ENCODE measurements at places on chromosomes 4 and X. TPM values are rescaled to one million over a fixed set of nuclear protein-coding genes. Genes with fewer than 3 reads are reported as not detected.

ZNF157 gene
- 0.67 TPM for polyA plus RNA-seq

DRP2 gene
- 0.24 TPM for polyA plus RNA-seq

DCHS2 gene
- polyA plus RNA-seq, result 0.54 TPM

DNA sequence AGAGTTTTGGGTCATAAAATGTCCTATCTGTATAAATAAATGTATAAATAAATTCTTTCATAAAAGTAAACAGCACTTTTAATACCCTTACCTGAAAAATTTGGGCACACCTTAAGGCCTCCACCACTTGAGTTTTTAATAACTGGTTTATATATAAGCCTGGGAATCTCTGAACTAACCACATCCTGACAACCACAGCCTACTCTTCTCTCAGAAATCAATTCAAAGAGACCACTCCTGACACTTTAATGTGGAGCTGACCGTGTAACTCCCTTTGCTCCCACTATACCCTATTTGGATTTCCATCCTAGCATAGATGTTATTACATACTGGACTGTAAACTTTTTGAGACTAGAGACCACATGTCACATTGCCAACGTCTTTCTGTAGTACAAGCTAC lies 3.5 kb downstream of the FBXL5 start:
- H3K27me3 ChIP-seq, result no peaks in the 10 kb centered on the region
- H3K36me3 ChIP-seq, result no peaks in the 10 kb centered on the region
- no peak overlapping the region for H3K4me3 ChIP-seq
- peaks cover 11% of the 10 kb centered on the region for H3K4me1 ChIP-seq

IL2 gene
- polyA plus RNA-seq, result not detected

GRCh38 chr4:122762966-122763716 lies 30.6 kb downstream of the BBS12 start:
- no peak overlapping the region for H3K4me3 ChIP-seq
- H3K4me1 ChIP-seq, result peaks cover 5% of the 10 kb centered on the region
- H3K27ac ChIP-seq, result no peak overlapping the region
- no peaks in the 10 kb centered on the region for H3K27me3 ChIP-seq
- DNase-seq, result no peak
- no peaks in the 10 kb centered on the region for H3K36me3 ChIP-seq

DNA sequence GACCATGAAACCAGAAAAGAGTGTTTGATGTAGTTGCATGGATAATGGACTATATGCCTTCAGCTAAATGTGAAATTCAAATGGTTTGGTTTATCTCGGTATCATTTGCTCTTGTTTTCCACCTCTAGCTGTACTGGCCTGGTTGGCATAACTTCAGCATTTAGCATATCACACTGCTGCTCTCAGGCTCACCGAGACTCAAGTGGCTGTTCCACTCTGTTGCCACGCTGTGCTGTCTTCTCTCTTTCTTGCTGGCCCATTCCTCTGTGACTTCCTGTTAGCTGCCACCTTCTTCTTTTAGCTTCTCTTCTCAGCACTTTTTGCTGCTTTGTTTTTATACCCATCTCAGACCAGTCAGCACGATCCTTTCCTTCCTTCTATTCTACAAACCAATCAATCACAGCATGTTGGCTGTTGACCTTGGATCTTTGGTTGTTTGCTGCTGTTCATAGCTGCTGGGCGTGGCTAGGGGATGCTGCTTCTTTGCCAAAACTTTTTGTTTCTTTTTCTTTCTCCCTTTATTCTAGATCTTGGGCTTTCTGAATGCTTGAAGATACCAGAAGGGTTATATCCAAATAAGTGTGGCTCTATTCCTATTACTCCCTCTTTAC lies 24.0 kb downstream of the INTS6L start:
- H3K4me1 ChIP-seq, result no peaks in the 10 kb centered on the region
- DNase-seq, result no peak
- H3K4me3 ChIP-seq, result no peak overlapping the region
- H3K27ac ChIP-seq, result no peak overlapping the region
- no peaks in the 10 kb centered on the region for H3K36me3 ChIP-seq

MAGEB2 gene
- polyA plus RNA-seq, result not detected

CDX4 gene
- polyA plus RNA-seq, result 2.3 TPM

EDNRA gene
- 1.6 TPM for polyA plus RNA-seq

DNA sequence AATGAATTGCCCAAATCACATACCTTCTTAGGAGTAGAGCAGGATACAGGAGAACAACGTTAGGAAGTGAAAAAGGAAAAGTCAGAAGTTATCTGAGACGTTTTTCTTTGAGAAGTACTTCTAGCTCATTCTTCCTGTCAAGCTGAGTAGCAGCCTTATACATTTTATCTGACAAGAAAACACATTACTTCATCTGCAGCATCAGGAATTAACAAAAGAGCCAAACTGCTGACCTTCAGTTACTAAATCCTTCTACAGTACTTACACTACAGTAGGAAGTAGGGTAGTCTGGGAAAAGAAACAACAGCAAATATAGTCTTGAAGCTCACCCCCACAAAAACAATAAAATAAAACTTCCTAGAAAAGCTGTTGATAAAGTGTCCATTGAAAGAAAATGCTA lies 57.0 kb downstream of the ATP11C start:
- H3K4me1 ChIP-seq, result peaks cover 4% of the 10 kb centered on the region
- DNase-seq, result no peak
- no peak overlapping the region for H3K4me3 ChIP-seq
- H3K27ac ChIP-seq, result no peak overlapping the region

DNA sequence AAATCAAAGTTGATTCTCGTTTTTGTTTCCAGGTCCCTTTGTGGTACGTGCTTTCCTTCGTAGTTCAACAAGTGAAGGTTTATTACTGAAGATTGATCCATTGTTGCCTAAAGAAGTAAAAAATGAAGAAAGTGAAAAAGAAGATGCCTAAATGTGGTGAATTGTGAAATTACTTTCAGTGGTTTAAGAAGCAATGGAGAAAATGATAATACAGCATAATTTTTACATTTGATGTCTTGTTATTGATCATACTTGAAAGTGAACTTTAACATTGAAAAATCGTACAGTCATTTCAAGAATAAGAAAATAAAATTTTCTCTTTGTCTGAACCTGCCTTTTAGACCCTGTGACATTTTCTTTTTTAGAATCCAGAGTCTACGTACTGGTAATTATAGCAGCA lies 89.8 kb downstream of the MRPL1 start:
- no peak for DNase-seq
- no peaks in the 10 kb centered on the region for H3K27me3 ChIP-seq
- no peak overlapping the region for H3K4me3 ChIP-seq

DNA sequence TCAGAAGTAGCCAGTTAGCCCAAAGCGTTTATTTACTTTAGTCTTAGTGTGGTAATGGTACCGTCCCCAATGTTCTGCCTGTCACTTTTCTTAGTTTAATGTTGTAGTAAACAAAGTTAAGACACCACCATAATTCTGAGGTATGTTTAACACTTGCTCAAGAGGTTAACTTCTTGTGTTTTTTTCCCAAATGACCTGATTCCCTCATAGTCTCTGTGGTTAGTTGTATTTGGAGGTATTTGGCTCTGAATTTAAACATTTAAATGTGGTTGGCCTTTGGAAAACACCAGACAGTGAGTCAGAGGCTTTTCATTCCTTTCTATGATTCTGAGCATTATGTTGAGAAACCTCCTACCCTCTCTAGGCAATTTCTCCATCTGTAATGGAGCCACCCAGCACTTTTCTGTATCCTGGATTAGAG lies 47.9 kb downstream of the CXCL1 start:
- H3K4me1 ChIP-seq, result no peaks in the 10 kb centered on the region
- no peak for DNase-seq
- no peaks in the 10 kb centered on the region for H3K36me3 ChIP-seq
- H3K27ac ChIP-seq, result no peak overlapping the region

Measured in H1 (cell line).